Endothelial cell (in vitro differentiated cells): ENCODE measurements at places on chromosomes 6 and 20.

DNA sequence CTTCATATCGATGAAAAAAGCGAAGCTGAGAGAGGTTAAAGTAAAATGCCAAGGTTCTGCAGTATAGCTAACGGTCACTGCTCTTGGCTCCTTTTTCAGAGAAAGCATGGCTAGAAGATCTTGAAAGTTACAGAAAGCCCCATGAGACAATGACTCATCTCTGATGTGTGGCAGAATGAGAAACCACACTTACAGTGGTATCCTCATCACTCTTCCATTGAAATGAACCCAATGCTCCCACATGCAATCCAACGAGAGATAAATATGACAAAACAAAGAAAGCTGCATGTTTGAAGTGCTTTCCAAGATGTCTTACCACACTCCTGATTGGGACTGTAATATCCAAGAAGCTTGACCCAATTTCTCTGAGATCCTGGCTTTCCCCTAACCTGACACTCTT is 694.9 kb downstream of the PRKN start:
- DNase-seq = no peak

DNA sequence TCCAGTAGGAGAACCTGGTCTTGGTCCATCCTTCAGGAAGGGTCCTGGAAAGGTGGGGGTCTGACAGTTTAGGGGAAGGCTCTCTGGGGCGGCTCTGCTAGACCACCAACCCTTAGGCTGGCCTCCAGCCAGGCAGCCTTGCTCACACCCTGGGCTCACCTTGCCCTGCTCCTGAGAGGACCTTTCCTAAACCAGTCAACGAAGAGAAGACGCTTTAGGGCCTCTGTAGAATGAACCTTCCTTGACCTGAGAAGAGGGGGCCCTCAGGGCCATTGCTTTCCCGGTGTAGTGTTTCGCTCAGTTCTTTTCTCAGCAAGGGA is 1.1 kb downstream of the CDC25B start:
- DNase-seq = no peak

- no peak for DNase-seq
Observed at GRCh38 chr20:15318682-15319081, 981.3 kb upstream of the FLRT3 start.

GRCh38 chr6:144415014-144415413 is 129.9 kb downstream of the UTRN start:
- no peak for DNase-seq

DNA sequence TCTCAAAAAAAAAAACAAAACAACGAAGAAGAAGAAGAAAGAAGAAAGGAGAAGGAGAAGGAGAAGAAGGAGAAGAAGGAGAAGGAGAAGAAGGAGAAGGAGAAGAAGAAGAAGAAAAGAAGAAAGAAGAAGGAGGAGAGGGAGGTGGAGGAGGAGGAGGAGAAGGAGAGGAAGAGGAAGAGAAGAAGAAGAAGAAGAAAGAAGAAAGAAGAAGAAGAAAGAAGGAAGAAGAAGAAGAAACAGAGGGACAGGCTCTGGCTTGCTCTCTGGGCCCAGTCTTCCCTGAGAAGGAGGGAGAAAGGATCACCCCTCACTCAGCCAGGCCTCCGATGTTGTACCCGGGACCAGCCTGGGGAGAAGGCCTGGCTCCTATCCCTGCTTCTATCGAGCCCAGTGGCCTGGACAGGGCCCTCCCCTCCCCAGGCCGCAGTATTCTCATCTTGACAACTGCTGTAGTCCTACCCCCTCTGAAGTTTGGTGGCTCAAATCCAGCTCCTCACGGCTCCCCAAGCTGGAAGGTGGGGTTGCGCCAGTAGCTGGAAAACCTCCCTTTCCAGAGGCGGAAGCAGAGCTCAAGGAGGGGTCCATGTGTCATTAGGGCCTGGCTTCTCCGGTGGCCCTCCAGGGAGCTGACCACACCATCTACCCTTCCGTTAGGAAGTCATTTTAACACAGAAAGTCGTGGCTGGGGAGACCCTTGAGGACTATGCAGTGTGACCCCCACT is 18.9 kb downstream of the C6orf132 start:
- no peak for DNase-seq

- DNase-seq = no peak
Observed at GRCh38 chr6:140011537-140011936, 637.1 kb upstream of the CITED2 start.

DNA sequence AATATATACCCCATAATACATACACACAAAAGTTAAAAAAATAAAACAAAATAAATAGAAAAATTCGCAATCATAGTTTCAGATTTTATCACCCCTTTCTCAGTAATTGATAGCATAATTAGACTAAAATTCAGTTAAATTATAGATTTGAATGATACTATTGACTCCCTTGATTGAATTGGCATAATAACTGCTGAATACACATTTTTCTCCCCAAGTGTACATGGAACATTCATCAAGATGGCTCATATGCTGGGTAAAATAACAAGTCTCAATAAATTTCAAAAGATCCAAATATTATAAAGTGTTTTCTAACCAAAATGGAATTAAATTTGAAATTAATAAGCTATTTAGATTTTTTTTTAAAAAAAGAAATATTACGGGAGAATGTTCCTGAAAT is 616.1 kb downstream of the MAFB start:
- no peak for DNase-seq

GRCh38 chr6:149182262-149182661 is 135.2 kb upstream of the TAB2 start:
- DNase-seq = no peak

DNA sequence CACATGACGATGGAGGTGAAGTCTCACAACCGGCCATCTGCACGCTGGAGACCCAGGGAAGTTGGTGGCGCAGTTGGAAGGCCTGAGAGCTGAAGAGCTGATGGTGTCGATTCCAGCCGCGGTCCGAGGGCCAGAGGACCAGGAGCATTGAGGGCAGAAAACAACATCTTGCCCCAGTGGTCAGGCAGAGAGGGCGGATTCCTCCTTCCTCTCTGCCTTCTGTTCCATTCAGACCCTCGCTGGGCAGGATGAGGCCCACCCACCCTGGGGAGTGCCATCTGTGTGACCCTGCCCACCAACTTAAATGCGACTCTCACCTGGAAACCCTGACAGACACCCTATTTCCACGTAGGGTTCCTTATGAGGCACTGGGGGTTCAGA is 120.7 kb upstream of the PMEPA1 start:
- DNase-seq = no peak

DNA sequence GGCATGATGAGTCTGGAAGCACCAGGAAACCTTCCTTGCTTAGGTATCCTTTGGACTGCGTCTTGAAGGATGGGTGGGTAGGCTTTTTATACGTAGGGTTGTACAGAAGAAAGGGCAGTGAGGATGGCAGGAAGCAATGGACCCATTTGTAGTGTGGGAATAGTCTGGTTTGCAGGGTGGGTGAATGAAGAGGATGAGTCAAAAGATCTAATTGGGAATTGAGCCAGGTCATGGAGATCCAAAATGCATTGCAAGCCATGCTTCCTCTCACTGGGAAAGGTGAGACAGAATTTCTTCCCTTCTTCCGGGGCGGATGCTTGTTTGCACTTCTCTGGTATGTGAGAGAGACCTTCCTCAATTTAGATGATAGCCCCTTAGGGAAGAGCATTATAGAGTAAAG is 10.1 kb upstream of the BTBD3 start:
- no peak for DNase-seq
